ENCODE measurements at places on chromosomes 7 and 10.

DNA sequence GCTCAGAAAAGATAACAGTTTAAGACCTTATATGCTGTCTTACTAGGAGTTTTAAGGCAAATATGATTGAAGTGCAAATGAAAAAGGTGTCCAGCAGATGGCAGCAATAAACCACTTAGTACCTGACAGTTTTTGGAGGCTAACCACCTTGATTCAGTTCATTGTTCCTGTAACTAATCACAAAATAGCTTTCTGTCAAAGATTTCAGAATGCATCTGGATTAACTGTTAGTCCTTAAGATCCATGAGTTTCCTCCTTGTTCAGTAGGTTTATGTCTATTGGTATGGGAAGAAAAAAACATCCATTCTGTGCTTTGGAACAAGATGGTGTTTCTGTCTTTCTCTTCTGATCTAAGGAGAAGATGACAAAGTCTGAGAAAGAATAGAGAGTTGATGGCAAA is 46.6 kb downstream of the CCSER2 start:
- DNase-seq = peak; percentile 47

DNA sequence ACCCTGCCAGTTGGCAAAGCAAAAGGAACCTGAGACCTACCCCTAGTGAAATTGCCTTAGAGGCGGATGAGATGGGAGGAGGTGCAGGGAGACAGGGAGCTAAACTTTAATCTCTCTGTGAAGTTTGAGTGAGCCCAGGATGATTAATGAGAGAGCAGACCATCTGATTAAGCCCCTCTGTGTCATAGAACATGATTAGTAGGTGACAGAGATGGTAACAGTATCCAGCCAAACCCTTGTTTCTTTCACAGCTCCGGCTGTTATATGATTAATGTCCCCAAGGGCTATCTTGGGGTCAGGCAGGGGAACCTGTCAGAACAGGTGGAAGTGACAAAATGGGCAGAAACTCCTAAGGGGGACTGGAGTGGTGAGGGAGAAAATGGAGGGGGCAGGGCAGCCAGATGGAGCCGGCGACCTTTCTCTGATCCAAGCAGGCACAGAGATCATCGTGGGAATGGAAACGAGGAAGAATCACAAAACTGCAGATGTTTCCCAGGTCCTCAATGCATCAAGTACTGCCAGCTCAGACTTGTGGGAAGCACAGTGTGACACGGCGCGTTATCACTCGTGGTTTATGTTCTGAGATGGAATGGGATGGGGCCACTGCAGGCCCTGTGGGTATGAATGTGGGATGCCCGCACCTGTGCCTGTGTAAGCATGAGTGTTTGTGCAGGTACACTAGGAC is 684.2 kb downstream of the LRMDA start:
- DNase-seq = no peak

- DNase-seq = no peak
These were observed 73.6 kb downstream of the COL26A1 start for GRCh38 chr7:101436221-101436735.

- DNase-seq = no peak
These were observed 311.8 kb upstream of the ZNF32 start for GRCh38 chr10:43960477-43960876.

DNA sequence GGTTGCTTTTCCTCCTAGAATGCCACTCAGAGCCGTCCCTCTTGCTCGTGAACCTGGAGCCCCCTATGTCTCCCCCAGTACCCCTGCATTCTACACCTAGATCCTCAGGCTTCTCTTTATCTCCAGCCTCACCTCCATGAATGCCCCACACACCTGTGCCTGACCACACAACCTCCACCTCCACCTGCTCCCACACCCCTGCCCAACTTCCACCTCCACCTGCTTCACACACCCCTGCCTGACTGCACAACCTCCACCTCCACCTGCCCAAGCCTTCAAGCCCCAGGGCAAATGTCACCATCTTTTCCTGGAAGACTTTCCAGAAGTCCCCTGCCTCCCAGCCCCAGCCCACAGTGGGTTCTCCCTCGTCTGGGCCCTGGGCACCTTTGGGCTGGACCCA is 6.9 kb upstream of the LFNG start:
- DNase-seq = no peak

DNA sequence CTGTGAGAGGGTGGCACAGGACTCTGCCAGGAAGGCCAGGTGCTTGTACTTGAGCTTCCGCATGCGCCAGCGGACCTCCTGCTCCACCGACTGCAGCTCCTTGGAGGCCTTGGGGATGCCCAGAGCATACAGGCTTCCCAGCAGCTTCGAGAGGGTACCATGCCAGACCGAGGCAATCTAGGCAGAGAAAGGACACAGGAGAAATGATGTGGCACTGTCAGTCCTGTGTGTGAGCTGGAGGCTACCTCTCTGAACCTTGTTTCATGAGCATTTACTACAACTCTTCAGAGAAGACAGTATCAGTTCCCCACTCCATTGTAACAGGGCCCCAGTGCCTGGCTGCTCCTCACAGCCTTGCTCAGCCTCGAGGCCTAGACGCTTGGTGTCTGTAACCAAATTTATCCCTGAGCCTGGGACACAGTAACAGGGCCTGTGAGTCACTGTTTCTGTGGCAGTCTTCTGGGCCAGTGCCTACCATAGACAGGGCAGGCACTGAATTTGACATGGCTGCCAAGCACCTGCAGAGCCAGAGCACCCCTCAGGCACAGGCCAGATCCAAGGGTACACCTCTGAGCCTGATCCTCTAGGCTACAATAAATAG is 5.8 kb downstream of the TBRG4 start:
- DNase-seq = no peak

DNA sequence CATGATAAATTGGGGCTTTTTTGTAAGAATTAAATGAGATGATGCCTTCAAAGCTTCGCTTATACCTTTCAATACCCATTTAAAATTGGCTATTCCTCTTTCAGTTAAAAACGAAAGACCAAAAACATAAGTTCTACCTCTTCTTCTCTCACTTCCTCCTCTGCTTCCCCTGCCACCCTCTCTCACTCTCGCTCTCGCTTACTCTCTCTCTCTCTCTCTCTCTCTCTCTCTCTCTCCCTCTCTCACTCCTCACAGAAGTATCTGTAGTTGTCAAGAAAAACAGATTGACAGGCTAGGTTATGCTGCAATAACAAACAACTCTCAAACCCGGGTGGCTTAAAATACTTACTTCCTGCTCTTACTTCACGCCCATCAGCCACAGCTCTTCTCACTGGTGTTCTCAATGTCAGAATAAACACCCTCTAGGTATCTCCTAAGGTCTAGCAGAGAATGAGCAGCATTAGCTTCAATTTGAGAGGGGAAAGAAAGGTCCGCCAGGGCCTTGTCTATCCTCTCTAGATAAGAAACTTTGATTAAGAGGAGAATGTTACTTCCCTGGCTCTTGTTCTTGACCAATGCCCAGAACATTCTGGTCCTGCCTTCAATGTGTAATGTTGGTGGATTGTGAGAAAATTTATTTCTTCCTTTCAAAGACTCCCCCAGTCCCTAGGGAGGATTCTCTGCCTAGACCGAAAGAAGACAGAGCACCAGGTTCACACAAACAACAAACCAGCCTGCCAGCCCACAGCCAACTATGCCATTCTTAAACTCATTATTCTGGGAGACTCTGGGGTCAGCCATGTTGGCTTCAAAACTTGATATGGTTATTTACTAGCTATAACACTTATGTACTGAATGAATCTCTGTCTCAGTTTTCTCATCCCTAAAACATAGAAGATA is 1028.7 kb downstream of the XPNPEP1 start:
- DNase-seq = no peak

GRCh38 chr7:2668401-2668800 is 19.6 kb upstream of the AMZ1 start:
- no peak for DNase-seq

GRCh38 chr10:61321041-61321857 is 131.9 kb downstream of the TMEM26 start:
- no peak for DNase-seq

Measured in mucosa of gallbladder (tissue), 1 donor.